Stimulated activated CD8-positive, alpha-beta memory T cell treated with anti-CD3 and anti-CD28 coated beads, Interleukin-4, amount 100 ng/mL, for 1 hour (primary cell): ENCODE measurements at places on chromosomes 4 and X.

- no peak for DNase-seq
Measured at GRCh38 chrX:86887341-86887740, 630.3 kb upstream of the KLHL4 start.

DNA sequence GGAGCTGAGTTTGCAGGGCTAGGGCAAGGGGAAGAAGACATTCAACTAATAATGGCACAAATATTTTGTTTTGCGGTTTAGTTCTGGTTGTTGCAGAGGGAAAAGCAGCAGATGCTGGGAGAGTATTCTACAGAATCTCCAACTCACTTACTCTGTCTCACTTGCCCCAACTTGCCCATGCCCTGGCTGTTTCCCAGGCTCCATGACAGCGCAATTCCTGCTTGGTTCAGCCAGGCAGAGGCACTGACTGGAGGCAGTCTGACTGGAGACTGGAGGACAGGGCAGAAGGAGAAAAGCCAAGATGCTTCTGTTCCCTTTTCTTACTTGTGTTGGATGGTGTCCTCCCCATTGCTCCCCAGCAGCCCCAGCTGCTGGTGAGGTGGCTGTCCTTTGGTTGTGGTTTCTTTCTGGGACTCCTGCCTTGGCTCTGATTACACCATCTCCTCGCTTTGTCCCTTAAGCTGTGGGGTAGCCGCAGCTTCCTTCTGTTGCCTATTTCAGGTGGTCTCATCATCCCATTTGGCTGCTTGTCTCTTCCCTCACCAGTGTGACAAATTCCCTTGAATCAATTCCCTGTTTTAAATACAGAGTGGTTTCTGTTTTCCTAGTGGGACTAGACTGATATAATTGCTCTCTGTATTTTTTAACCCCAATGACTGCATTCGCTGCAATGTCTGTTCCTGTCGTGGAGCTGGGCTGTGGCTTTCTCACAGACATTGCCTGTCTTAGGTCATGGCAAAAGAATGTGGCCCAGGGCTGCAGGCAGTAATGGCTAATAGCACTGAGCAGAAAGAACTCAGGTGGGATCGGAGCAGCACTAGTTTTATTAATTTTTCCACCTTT is 24.2 kb upstream of the RASL11B start:
- DNase-seq, result no peak

DNA sequence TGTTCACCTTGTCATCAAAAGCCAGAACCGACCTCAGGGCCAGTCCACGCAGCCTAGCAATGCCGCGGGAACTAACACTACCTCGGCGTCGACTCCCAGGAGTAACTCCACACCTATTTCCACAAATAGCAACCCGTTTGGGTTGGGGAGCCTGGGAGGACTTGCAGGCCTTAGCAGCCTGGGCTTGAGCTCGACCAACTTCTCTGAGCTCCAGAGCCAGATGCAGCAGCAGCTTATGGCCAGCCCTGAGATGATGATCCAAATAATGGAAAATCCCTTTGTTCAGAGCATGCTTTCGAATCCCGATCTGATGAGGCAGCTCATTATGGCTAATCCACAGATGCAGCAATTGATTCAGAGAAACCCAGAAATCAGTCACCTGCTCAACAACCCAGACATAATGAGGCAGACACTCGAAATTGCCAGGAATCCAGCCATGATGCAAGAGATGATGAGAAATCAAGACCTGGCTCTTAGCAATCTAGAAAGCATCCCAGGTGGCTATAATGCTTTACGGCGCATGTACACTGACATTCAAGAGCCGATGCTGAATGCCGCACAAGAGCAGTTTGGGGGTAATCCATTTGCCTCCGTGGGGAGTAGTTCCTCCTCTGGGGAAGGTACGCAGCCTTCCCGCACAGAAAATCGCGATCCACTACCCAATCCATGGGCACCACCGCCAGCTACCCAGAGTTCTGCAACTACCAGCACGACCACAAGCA is 898 bp downstream of the UBQLN2 start:
- no peak for DNase-seq

GRCh38 chr4:138499627-138500026 is 257.5 kb upstream of the SLC7A11 start:
- DNase-seq, result no peak

GRCh38 chrX:140298960-140299825 is 205.7 kb downstream of the SOX3 start:
- DNase-seq, result no peak

- DNase-seq, result no peak
Measured at GRCh38 chr4:87589531-87589930, 18.8 kb upstream of the DSPP start.

GRCh38 chr4:99668472-99668871 is 10.8 kb upstream of the C4orf54 start:
- no peak for DNase-seq

GRCh38 chrX:93419642-93420041 is 253.7 kb downstream of the NAP1L3 start:
- DNase-seq, result no peak

DNA sequence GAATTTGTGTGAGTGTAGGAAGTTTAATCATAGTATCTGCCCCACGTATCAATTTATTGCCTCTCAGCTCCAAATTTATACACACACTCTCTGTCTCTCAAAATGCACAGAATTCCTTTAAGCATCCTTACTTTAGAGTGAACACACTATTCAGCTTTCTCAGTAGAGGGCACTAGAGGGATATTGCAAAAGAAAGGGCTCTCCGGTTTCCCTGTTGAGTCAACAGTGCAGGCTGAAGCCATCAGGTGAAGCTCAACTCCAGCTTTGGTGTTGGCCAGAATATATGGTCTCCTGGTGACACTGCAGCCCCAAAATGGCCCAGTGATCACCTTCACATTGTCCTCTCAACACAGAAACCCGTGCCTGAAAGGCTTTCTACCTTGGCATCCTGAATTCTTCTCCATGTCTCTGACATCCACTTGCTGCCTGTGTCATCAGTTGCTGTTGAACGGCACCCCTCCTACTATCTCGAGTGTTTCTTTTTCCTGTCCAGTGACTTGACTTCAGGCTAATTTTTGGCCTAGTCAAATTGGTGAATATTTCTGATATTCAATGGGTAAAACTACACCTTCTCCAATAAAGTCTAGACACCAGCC is 670.5 kb downstream of the GABRG1 start:
- DNase-seq, result no peak

DNA sequence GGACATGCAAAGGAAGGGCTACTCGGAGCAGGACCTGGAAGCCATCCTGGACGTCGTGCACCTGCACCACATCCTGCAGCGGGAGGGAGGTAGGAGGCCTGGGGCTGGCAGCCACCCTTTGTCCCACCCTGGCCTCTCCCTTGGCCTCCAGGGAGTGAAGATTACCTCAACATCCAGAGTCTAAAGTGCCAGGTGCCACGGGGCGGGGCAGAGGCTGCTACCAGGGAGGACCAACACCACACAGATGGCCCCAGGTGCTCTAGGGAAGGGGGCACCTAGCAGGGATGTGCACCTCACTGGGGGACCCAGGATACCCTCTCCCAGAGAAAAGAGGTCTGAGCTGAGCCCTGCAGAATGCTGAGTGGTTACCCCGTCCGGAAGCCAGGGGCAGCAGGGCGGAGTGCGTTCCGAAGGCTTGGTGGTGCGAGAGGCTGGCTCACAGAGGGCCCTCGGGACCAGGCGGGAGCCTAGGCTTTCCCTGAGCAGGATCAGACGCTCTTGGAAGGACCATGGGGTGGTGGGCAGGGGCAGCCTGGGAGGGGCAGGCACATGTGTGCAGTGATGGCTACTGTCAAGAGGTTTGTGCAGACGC is 16.1 kb downstream of the ABCD1 start:
- no peak for DNase-seq

DNA sequence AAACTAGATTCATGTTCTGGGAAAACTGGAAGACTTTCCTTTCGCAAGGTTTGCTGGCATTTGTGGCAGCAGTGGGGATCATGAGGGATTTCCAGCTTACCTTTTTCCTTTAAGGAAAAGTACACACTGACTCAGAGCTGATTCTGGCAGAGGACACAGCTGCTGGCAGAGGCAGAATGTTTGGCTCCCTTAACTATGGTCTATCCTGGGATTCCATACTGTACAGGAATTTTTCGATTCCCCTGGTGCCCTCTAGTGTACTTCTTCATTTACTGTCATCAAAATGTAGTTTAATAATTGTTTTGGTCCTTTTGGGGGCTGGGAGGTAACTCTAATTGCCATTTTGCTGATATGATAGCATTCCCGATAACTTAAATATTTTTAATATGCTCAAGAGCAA is 152.7 kb downstream of the GABRG1 start:
- DNase-seq, result no peak

DNA sequence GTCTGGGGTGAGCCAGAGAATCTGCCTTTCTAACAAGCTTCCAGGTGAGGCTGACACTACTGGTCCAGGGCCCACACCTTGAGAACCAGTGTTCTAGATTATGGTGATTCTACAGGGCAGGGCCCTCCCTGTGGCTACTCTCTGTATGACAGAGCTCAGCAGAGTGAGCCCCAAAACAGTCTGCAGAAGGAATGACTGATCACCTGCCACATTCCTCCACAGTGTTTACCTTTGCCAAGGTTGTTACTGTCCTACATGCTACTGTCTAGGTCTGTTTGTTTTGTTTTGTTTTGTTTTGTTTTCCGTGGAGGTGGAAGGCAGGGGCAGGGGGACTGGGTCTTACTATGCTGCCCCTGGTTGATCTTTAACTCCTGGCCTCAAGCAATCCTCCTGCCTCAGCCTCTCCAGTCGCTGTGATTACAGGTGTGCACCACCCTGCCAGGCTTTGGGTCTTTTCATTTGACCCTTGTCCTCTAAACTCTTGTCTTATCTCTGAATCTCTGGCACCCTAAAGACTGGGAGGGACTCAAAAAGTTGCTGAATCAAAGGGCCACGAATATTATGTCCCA is 45.1 kb downstream of the MAP7D2 start:
- DNase-seq, result no peak

- no peak for DNase-seq
Measured at GRCh38 chr4:68597482-68597881, 21.4 kb upstream of the UGT2B17 start.

DNA sequence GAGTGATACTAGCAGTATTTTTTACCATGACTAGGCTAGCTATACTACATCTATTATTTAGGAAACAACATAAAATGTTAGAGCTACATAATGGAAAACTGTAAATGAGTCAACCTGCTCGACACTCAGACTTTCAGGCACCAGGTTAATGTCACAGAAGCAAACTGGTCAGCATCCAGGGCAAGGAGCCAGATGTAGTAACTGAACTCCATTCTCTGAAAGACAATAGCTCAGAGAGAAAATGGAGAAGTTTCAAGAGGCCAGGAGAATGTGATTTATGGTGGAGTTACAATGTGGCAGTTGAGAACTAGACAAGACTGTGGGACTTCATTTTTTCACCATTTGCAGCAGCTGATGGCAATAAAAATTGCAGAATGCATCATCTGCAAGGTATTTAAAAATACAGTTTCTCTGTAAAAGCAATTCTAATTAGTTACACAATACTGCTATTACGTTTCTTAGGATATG is 342.7 kb upstream of the PABPC4L start:
- no peak for DNase-seq

DNA sequence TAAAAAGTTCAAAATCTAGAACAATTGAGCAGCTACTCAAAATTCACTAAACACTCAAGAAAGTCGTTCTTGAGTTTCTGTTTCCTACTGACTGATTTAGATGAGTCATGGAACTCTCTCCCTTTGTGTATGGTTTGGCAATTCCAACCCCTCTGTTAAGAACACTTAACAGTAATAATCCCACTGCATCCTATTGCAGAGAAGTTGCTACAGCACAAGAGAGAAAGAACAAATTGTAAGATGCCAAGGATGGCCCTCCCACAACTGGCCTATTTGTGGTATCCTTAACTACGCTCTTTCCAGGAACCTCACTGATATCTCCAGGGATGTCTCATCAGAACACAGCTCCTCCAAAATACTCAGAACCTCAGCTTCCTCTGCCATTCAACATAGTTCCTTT is 701.8 kb upstream of the TENM3 start:
- no peak for DNase-seq

GRCh38 chr4:146739182-146739581 is 100.5 kb downstream of the POU4F2 start:
- DNase-seq, result no peak

DNA sequence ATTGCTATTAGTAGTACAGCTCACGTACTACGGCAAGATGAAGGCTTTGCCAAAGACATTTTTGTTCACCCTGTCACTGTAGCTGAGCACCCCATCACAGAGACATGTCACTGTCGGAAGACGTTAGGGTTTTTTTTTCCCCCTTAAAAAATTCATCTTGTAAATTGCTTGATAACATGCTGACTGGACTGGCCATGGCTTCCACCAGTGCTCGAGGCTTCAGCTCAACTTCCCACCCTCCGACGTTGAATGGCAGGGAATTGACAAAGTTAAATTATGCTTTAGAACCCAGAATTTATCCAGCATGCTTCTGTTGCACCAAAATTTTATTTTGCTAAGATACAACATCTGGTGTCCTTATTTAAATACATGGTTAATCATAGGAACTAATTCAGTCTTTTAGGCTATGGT is 707 bp upstream of the OTUD4 start:
- DNase-seq, result no peak

DNA sequence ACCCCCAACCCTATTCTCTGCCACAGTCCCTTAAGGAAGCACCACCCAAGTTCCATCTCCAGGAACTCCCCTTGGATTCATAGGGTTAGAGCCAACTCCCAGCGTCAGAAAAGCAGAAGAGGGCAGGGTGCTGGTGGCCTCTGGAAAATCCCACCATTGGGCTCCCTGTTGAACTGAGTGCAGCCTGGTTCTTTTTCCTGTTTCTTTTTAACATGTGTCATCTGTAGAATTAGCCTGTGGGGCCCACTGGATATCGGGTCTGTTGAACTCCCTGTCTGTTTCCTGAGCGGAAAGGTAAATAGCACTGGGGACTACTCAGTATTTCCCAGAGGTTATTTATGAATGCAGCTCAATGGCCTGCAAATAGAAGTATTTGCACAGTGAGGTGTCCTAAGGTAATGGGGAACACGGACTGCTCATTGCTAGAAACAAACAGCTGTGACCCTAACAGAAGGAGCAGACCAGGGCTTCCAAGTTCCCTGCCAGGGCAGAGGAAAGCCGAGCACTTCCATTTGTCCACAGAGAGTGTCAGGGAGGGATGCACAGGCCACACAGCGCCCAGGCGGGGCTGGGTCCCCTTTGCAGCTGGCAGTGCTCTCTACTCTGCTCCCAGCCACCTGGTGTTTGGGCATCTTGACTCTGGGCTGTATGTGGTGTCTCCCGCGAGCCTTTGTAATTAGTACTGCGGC is 102.6 kb downstream of the FHDC1 start:
- no peak for DNase-seq

GRCh38 chr4:11640584-11640983 is 211.9 kb upstream of the HS3ST1 start:
- DNase-seq, result no peak

GRCh38 chrX:13742397-13743176 is 8.0 kb downstream of the OFD1 start:
- DNase-seq, result no peak

GRCh38 chr4:11732155-11732554 is 303.5 kb upstream of the HS3ST1 start:
- DNase-seq, result no peak

- DNase-seq, result no peak
Measured at GRCh38 chr4:4714331-4714730, 145.1 kb upstream of the MSX1 start.

- DNase-seq, result no peak
Measured at GRCh38 chr4:1883583-1883982, 12.4 kb downstream of the NSD2 start.
